ENCODE measurements at places on chromosomes 4 and X.

GRCh38 chrX:109685656-109686078, 47.4 kb downstream of the ACSL4 start:
- no peak for DNase-seq

GRCh38 chrX:139179592-139179991, 350.9 kb upstream of the F9 start:
- no peak for DNase-seq

- no peak for DNase-seq
Measured at GRCh38 chr4:13169731-13170525, 314.2 kb downstream of the RAB28 start.

DNA sequence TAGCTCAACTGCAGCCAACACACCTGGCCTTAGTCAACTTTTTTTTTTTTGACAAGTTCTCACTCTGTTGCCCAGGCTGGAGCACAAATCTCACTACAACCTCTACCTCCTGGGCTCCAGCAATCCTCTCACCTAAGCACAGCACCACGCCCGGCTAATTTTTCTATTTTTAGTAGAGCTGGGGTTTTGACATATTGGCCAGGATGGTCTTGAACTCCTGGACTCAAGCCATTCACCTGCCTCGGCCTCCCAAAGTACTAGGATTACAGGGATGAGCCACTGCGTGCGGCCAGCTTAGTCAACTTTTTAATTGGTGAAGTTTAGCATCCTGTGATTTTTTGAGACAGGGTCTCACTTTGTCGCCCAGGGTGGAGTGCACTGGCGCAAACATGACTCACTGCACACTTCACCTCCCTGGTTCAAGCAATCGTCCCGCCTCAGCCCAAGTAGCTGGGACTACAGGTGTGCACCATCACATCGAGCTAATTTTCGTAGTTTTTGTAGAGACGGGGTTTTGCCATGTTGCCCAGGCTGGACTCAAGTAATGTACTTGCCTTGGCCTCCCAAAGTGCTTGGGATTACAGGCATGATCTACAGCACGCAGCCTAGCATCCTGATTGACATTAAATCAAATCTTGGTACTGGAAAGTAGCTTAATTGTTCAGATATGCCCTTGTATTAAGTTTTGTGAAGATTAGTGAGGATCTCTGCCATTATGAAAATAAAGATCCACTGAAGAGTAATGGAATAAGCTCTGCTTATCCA, 8.3 kb downstream of the HNRNPDL start:
- DNase-seq, result no peak

- no peak for DNase-seq
Measured at GRCh38 chrX:139798701-139799100, 90.7 kb upstream of the MCF2 start.

- no peak for DNase-seq
Measured at GRCh38 chr4:175450446-175450845, 361.6 kb downstream of the GPM6A start.

DNA sequence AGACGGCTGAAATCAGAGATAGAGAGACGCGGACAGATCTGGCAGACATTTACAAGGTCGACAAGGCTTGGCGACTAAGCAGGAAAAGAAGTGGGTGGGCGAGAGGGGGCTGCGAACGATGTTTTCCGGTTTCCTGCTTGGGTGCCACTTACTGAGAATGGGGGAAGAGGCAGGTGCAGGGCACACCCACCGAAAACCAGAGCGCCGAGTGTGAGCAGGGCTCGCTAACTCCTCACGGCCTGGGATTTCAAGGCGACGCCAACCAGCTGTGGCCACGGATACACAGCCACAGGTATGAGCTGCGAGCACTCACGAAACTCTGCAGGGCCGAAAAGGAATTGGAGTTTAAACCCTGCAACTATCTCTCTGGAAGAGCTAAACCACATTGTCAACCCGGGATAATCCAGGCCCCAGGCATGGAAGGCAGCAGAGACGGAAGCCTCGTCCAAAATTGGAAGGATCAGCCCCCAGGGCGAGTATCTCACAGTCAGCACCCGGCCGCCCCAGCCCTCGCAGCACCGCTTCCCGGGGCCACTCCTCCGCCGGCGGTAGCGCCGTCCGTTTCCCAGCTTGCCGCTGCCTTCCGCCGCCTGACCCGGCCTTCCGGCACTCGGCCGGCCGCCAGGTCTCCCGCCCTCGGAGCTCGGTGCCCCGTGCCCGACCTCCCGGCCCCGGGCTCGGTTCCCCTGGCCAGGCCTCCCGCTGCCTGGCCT, 778 bp downstream of the CASP3 start:
- peak; percentile 69 for DNase-seq

Measured in D341Med (cell line).